Sigmoid colon (tissue), 7 donors: ENCODE measurements at places on chromosomes 5 and 9.

- DNase-seq, result no peak
Observed at GRCh38 chr5:7717691-7718090, 133.2 kb downstream of the CFAP90 start.

DNA sequence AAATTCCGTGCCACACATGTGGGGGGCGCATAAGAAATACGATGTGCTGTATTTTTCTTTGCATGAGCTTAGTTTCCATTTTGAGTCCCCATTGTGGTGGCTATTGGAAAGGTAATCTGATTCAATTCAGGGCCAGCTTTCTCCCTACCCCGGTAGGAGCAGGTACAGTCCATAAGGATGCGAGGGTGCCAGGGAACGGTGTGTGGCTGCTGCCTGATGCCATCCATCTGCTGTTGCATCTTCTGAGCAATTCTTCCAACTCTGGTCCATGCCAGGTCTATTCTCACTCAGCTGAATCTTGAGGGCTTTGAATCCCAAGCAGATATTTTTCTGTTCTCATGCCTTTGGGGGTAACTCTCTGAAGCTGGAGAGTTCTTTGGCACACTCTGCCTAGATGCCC, 392.7 kb downstream of the AGTPBP1 start:
- no peak for DNase-seq

DNA sequence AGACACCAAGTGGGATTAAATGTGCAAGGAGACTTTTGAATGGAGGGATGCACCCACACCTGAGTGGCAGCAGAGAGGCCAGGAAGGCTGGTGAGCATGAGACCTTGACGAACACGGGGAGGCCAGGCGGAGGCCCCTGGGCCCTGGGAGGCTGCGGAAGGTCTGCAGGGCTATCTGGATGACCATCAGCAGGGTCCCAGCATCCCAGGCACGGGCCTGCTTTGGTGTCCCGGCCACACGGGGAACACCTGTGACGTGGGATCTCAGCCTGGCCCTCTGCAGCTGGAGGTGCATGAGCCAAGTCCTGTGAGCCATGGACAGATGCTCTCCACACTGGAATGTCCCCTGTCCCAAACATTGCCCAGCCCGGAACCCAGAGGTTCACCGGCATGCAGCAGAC, 174.0 kb upstream of the FOXD4L5 start:
- no peak for DNase-seq

DNA sequence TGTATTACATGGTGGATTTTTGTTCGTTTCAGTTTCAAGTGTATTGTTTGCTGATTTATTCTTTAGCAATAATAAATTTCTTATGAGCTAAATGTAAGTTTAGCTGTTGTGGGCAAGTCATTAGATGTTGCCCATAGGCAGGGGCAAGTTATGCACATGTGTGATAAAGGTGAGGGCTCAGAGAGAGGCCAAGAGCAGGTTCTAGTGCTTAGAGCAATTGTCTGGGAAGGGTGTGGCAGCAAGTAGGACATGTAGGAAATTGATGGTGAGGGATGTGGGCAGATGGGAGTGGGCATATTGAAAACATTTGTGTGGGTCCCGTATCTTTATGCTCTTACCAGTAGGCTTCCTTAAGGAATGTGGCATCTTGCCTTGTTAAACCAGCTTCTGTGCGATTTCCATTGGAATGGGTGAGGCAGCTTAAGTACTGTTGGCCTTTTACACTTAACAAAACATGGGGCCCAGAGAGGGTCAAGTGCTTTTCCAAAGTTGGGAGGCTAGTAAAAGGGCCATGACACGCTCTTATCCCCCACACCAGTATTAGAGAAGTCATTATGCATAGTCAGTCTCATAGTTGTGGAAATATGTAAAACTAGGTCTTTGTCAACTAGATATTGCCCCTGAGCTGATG, 60.6 kb downstream of the KDM4C start:
- no peak for DNase-seq

- no peak for DNase-seq
Observed at GRCh38 chr5:74530326-74531050, 110.0 kb downstream of the ENC1 start.

GRCh38 chr9:69191231-69191630, 17.2 kb downstream of the TJP2 start:
- no peak for DNase-seq

DNA sequence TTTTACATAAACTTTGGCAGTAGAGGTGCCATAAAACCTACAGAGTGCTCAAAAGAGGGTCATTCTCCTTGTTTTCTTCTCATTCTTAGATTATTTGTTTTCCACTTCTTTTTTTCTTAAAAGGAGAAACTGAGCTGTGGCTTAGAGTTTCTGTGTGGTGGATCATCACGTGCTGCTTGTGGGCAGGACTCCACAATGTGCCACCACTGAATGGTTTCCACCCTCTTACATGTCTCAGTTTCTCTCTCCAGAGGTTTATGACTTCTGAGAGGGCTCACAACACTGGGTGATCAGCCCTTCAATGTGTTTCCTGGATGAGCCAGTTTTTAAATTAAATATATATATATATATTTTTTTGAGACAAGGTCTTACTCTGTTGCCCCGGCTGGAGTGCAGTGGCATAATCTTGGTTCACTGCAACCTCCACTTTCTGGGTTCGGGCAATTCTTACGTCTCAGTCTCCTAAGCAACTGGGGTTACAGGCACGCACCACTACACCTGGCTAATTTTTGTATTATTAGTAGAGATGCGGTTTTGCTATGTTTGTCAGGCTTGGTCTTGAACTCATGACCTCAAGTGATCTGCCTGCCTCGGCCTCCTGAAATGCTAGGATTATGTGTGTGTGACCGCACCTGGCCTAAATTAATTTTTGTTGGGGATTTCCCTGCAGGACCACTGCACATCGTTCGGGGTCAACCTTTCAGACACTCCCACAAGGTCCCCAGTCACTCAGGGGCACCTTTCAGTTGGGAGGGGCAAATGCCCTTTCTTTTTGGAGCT, 3.1 kb upstream of the UNC13B start:
- DNase-seq, result no peak

GRCh38 chr5:36406023-36406422, 104.3 kb upstream of the RANBP3L start:
- DNase-seq, result no peak

DNA sequence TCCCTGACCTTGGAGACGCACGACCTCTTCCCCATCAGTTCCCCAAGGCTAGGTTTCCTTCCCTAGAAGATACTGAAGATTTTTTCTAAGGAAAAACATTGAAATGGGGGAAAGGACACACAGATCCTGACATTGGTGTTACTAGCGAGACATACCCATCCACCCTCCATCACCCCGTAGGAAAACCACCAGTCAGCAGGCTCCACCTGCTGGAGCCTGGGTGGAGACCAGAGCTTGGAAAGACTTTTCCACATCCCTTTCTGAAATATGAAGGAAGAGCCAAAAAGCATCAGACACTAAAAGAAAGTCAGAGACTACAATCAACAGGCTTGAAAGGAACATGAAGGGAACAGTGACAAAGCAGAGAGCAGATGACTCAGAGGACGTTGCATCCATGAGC, 638.0 kb downstream of the IRX1 start:
- no peak for DNase-seq

DNA sequence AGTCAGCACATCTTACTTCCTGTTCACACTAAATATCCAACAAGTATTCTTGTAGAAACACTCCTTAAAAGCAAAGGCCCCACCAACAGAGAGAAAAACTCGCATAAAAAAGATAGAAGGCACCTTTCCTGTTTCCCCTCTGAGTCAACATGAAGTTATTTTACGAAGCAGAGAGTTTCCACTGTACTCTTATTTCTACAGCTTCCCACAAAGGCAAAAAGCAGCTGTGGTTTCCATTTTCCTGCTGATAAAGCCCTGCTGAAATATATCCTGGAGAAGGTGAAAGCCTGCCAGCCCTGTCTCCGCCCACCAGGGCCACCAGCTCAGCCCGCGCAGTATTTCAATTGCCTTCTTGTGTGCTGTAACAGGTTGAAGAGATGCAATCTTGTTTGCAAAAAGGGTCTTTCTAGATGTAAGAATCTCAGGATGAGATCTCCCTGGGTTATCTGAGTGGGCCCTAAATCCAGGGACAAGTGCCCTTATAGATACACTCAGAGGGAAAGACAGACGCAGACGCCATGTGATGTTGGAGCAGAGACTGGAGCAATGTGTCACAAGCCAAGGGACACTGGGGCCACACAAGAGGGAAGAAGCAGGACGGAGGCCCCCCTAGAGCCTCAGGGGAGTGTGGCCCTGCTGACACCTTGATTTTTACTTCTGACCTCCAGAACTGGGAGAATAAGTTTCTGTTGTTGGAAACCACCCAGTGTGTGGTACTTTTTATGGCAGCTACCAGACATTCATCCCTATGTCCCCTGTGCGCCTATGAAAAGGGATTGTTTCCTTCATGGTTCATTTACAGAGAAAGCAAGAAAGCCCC, 19.9 kb downstream of the SEMA4D start:
- DNase-seq, result peak; percentile 53

DNA sequence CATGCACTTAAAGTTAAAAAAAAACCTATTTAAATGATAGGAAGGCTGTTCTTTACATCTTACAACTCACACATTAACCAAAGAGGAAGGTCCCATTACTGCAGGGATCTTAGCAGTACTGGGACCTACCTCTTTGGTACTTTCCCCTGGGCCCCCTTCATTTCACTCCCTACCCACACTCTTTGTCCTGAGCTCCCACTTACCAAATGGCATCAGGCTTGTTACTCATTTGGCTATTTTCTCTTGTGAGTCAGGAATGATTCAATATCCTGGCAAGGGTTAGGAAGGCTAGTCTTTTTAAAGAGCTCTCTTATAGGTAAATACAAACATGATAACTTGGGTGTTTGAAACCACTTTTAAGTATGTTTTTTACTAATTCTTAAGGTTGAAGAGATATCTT, 117.4 kb upstream of the ELL2 start:
- no peak for DNase-seq

- DNase-seq, result no peak
Observed at GRCh38 chr5:16792598-16793275, 143.4 kb downstream of the MYO10 start.

GRCh38 chr5:25763781-25764180, 1119.0 kb upstream of the CDH10 start:
- DNase-seq, result no peak

GRCh38 chr5:14469551-14470377, 111.8 kb upstream of the OTULINL start:
- no peak for DNase-seq

GRCh38 chr5:81579262-81579924, 171.5 kb downstream of the SSBP2 start:
- no peak for DNase-seq

GRCh38 chr9:126317513-126317912, 9.1 kb upstream of the MVB12B start:
- DNase-seq, result no peak

DNA sequence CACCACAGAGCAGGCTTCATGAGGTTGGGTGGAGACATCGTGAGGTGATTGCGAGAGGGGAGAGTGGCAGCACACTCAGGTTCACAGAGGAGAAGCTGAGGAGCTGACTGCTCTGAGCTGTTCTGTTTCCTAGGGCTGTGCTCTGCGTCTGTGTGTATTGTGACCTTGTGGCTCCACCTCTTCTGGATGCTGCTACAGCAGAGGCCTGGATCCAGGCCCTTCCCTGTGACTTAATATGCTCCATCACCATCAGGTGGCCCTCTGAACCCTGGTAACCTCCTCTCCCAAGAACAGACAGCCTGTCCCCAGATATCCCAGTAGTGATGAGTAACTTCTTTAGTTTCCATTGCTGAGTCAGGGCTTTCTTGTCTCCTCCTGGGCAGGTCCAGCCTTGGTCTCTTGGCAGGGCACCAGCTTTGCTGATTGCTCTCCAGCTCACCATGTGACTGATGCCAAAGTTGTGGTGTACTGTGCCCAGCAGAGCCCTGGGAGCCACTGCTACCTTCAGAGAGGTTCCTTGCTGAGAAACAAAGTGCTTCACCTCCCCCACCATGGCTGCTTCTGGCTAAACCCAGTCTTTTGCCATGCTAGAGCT, 212.8 kb upstream of the CHD1 start:
- DNase-seq, result no peak

GRCh38 chr5:57529864-57530263, 47.3 kb upstream of the ACTBL2 start:
- no peak for DNase-seq

- DNase-seq, result no peak
Observed at GRCh38 chr5:98975223-98975622, 46.4 kb upstream of the CHD1 start.

DNA sequence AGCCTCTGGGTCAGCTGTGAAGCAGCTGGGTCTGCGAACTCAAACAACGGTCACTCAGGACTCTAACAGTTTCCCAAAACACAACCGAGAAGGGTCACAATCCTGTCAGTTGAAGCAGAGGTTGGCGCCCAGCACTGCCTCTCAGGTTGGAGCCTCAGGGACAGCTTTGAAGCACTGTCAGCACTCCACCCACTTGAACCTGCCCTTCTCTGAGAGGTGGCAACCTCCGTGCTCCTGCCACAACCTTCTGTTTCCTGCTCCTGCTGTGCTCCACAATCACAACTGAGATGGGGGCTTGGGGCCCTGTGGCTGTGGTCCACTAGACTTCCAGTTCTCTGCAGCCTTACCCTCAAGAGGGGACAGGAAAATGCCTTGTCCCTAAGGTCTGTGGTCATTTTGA, 21.7 kb upstream of the LCP2 start:
- no peak for DNase-seq

DNA sequence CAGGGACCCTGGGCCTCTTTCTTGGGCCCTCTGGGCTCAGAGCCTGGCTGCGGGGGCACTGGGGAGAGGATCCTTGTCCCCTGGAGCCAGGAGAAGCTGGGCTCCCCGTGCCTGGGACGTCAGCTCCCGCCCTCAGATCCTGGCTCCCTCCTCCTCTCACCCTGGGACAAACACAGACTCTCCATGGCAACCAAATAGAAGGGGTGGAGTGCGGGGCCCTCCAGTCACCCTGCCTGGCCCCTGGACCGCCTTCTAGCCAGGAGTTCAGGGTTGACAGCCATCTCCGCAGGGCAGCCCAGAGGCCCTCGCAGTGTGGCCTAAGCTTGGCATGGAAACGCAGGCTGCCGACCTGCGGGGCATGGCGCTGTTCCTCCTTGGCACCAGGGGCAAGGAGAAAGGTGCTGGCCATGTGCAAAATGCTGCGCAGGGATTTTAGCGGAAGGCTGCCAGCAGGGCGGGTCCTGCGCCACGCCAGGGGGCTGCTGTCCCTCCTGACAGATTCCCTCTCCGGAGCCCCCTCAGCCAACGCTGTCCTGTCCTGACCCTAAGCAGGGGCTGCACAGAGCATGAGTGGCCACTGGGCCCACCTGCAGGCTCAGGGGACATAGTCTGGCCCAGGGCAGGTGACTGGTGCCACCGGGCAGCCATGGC, 1.0 kb downstream of the ZDHHC11 start:
- DNase-seq, result peak; percentile 51

DNA sequence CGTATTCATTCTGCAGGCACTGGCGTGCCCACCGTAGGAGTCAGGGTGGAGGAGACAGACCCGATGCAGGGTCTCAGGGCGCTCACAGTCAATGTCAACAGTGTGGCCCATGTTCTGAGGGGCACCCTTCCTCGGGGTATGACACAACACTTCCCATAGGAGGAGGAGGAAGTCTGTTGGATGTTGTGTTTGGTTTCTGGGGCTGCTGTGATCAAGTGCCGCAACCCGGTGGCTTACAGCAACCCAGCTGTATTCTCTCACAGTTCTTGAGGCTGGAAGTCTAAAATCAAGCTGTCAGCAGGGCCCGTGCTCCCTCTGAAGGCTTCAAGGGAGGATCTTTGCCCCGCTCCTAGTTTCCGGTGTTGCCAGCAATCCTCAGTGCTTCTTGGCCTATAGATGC, 5.6 kb upstream of the HNRNPAB start:
- DNase-seq, result peak; percentile 18
